ENCODE measurements at places on chromosomes 3 and 15.

GRCh38 chr3:47678446-47679338, 100.0 kb upstream of the CSPG5 start:
- no peak for DNase-seq

DNA sequence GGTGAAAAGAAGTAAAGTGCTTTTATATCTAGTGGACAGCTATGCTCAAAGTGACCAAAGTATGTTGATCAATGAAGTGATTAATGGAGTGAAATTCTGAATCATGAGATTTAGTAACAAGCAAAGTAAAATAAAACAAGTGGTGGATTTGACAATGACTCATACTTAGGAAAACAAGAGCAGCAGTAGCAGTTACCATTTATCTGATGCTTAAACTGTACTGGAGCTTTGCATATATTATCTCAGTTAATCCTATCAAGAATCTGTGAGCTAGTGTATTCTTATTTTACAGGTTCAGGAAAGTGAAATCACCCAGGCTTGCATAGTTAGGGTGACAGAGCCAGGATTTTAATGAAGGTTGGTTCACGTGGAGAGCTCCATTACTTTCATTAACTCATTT, 50.6 kb upstream of the SPATA16 start:
- DNase-seq, result no peak

GRCh38 chr3:139506766-139507165, 30.4 kb upstream of the RBP2 start:
- DNase-seq, result no peak

GRCh38 chr3:131796111-131796510, 238.7 kb downstream of the CPNE4 start:
- DNase-seq, result no peak
